ENCODE measurements at places on chromosomes 5 and 9.

GRCh38 chr9:14312719-14313377, 1.1 kb downstream of the NFIB start:
- no peak for DNase-seq

- no peak for DNase-seq
Measured at GRCh38 chr5:36209664-36210063, 32.1 kb downstream of the NADK2 start.

DNA sequence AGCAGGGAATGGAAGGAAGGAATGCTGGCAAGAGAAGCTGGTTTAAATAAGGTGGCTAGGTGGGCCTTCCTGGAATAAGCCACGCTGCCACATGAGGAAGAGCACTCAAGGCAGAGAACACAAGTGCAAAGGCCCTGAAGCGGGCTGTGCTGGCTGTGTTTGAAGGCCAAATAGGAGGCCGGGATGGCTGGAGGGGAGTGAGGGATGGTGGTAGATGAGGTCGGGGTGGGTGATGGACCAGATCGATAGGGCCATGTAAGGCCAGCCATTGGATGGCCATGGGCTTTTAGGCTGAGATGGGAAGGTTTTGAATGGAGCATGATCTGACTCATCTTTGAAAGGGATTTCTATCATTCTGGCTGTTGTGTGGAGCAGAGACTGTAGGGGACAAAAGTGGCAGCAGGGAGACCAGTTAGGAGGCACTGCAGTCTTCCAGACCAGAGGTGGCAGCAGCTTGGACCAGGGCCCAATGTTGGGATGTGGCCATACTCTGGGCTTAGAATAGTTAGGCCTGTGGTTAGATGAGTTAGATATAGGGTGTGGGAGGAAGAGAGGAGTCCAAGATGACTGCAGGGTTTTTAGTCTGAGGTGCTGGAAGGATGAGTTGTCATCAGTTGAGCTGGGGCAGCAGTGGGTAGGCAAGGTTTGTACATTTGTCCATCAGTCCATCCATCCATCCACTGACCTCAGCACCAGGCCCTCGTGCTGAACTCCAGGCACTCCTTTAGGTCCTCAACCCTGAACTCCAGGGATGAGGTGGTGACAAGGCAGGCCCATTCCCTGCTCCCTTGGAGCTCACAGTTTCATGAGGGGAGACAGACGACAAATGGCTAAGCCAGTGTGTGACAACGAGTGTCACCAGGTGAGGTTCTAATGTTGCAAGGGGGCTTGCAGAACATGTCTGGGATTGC, 30.3 kb downstream of the NDST1 start:
- no peak for DNase-seq

DNA sequence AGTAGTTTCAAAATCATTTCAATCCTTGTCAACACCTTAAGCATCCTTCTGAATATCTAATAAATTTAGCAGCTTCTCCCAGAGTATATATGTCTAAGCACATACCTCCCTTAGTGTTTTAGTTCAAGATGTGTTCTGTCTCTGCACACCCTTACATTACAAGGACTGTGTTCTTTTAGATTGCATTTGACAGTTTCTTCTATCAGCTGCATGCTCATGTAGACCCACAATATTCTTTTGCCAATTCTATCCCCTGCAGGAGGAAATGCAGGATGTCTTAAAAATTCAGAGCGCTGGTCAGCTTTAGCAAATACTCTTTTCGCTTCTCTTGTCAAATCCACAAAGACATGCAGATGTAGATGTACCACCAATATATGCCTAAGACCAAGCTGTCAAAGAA, 145.8 kb upstream of the SLC30A5 start:
- no peak for DNase-seq

DNA sequence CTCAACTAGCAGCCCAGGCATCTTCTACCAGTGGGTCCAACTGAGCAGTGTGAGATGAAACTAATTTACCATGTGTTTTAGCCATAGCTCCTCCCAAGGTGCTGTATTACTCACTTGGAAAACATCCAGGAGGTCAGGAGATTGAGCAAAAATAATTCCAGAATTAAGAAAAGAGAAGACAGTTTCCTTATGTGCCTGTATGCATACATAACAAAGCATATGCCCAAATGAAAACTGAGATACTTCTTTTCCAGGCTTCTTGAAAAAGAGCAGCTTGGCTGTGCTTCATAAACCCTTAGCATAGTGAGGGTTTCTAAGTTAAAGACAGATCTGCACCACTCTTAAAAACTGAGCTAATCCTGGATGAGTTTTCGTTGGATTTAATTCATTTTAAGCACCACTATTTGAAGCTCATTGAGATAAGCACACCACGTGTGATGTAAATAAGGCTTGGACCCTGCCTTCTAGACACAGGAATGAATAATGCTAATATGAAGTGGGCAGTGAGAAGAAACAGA, 119.4 kb downstream of the ADAMTS12 start:
- no peak for DNase-seq

- no peak for DNase-seq
Measured at GRCh38 chr9:135663451-135663770, 302 bp downstream of the LCN9 start.

- no peak for DNase-seq
Measured at GRCh38 chr9:34375901-34376595, 650 bp downstream of the MYORG start.

- no peak for DNase-seq
Measured at GRCh38 chr9:137745541-137745991, 126.8 kb downstream of the EHMT1 start.

- no peak for DNase-seq
Measured at GRCh38 chr9:114911167-114911821, 19.1 kb downstream of the TNFSF8 start.

DNA sequence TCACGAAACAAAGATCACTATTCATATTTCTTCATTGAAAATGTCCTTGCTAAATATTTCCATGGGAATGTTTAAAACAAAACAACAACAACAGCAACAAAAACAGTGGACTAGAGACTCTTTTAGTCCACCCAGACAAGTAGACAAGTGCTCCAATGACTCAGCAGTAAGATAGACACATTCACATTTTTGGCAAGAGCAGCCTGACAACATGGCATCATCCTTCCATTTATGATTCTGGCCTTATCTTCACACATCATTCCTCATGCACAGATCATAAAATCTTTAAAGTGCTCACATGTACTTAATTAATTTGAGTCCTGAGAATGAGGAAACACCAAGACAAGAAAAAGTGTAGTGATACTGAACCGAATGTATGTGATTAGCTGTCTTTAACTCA, 132.6 kb upstream of the PDE4D start:
- no peak for DNase-seq

GRCh38 chr5:157983906-157984551, 125.1 kb upstream of the CLINT1 start:
- no peak for DNase-seq

- DNase-seq: no peak
Measured at GRCh38 chr9:131480258-131480657, 22.5 kb upstream of the POMT1 start.

Measured in activated CD8-positive, alpha-beta memory T cell treated with anti-CD3 and anti-CD28 coated beads for 1 hour (primary cell).